ENCODE measurements at places on chromosomes 11 and 22.

GRCh38 chr11:131858505-131858904, 488.1 kb downstream of the NTM start:
- no peak for DNase-seq

GRCh38 chr11:89405629-89406028, 85.5 kb downstream of the NOX4 start:
- DNase-seq: peak; percentile 68

DNA sequence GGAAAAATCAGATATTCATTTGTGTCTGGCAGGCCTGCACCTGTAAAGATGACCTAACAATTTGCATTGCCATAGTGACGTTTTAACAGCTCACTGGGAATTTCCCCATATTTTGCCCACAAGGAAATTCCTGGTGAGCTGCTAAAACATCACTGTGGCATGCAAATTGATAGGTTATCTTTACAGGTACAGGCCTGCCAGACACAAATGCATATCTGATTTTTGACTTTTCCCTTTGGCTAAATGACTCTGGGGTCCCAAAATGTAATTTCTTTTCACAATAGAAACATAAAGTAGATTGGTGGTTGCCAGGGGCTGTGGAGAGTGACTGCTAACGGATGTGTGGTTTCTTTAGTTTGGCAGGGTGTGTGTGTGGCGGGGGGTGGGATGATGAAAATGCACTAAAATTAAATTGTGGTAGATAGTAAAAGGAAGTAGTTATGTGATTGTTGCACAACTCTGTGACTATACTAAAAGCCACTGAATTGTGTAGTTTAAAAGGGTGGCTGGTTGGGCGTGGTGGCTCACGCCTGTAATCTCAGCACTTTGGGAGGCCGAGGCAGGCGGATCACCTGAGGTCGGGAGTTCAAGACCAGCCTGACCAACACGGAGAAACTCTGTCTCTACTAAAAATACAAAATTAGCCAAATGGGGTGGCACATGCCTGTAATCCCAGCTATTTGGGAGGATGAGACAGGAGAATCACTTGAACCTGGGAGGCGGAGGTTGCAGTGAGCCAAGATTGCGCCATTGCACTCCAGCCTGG, 18.5 kb upstream of the FEZ1 start:
- no peak for DNase-seq

DNA sequence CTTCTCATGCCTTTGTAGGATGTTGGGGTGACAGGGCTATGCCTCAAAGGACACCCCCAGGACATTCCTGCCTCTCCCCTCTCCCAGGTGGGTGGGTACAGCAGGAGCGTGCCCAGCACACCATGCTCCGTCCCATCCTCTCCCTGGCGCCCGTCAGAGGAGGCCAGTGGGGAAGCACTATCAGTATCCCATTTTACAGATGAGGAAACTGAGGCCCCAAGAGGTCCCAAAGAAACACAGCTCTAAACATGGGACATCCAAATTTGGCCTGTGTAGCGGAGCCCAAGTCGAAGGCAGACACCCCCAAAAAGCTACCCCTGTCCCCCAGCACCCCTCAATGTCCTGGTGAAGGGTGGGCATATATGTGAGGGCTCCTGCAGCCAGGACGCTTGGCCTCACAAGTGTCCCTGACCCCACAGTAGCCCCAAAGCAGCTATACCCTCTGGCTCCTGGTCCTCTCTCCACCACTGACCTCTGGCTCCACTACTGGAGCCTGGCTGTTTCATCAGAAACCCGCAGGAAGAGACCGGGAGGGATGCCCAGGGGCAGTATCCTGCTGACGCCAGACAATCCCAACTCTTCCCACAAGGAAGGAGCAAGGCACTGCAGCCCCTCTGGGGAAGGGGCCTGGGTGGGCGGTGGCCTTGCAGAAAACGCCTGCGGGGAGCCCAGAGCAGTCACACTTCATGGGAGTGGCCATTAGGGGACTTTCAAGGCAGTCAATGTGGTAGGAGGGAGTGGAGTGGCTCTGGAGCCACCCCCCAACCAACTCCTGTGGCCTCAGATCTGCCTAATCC, 5.4 kb downstream of the FADS3 start:
- no peak for DNase-seq

DNA sequence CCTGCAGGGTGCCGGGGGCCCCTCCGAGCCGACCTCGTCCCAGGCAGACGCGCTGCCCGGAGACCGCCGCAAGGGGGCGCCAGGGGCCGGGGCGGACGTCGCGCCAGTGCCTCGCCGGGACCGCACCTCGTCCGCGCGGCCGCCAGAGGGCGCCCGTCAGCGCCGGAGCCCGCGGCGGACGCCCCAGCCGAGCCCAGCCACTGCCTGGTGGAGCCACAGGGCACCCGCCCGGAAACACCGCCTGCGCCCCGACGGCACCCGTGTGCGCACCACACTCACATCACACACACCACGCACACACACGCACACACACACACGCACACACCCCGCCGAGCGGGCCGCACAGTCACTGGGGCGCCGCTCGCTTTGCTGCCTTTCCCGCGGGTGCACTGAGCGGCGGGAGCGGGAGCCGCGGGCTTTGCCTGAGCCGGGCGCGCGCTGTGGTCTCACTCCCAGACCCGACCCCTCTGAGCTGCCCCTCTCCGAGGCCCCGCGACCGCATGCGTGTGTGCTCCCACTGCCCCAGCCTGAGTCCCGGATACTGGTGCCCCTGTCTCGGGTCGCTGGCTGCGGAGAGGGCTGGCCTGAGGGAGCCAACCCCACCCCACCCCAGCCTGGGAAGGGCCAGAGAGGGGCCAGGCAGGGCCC, 449.3 kb downstream of the OPCML start:
- peak; percentile 83 for DNase-seq
